ENCODE measurements at places on chromosomes 12 and 14. TPM values are rescaled to one million over a fixed set of nuclear protein-coding genes. Genes with fewer than 3 reads are reported as not detected.

Gene TMEM132D
- not detected for total RNA-seq

Gene MGP
- not detected for total RNA-seq

Gene CCDC197
- not detected for total RNA-seq

Gene AICDA
- total RNA-seq: 0.13 TPM

Gene SLC6A12
- 1.2 TPM for total RNA-seq

Gene MUCL1
- not detected for total RNA-seq

Gene KRT6B
- total RNA-seq: 0.06 TPM

Gene TMEM30B
- total RNA-seq: 0.42 TPM

Gene SDSL
- total RNA-seq: 25.9 TPM

Gene LIN7A
- 0.27 TPM for total RNA-seq

Gene NOS1
- 0.70 TPM for total RNA-seq

Gene PLD4
- not detected for total RNA-seq

Gene PROX2
- not detected for total RNA-seq

Gene SMCO2
- total RNA-seq: 0.11 TPM

Gene LRRC23
- total RNA-seq: 18.6 TPM

Gene TROAP
- total RNA-seq: 78.4 TPM

Gene SLC7A7
- 24.0 TPM for total RNA-seq

Gene STK38L
- 10.1 TPM for total RNA-seq

Gene PGF
- total RNA-seq: 4.9 TPM

Gene KCNK10
- 0.01 TPM for total RNA-seq

Gene FAIM2
- not detected for total RNA-seq

Gene COCH
- total RNA-seq: 25.7 TPM
